Activated naive CD8-positive, alpha-beta T cell treated with anti-CD3 and anti-CD28 coated beads, Interleukin-2, amount 50 U/mL, for 24 hours (primary cell): ENCODE measurements at places on chromosomes 5 and 9.
A peak's percentile ranks its signal among the peaks of the same experiment; 100 is the strongest.

- DNase-seq, result no peak
Measured at GRCh38 chr9:27151693-27152404, 42.8 kb downstream of the TEK start.

GRCh38 chr5:167317884-167318283 lies 973.6 kb upstream of the WWC1 start:
- no peak for DNase-seq

DNA sequence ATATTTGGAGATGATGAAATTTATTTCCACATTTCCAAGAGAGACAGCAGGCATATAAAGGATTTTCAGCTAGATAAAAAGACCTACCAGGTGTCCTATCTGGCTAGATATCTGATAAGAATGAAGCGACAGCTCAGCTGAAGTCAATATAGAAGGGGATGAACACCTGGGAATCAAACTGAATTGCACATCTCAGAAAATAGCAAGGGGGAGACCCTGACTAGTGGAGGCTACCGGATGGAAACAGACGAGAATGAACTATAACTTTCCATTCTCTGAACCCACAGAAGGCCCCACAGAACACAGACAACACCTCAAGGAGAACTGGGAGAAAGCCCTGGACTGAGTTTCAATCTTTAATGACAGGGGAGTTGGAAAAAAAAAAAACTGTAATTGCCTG lies 51.1 kb downstream of the CPLANE1 start:
- DNase-seq, result no peak

- no peak for DNase-seq
Measured at GRCh38 chr9:81317223-81317622, 372.1 kb downstream of the TLE1 start.

DNA sequence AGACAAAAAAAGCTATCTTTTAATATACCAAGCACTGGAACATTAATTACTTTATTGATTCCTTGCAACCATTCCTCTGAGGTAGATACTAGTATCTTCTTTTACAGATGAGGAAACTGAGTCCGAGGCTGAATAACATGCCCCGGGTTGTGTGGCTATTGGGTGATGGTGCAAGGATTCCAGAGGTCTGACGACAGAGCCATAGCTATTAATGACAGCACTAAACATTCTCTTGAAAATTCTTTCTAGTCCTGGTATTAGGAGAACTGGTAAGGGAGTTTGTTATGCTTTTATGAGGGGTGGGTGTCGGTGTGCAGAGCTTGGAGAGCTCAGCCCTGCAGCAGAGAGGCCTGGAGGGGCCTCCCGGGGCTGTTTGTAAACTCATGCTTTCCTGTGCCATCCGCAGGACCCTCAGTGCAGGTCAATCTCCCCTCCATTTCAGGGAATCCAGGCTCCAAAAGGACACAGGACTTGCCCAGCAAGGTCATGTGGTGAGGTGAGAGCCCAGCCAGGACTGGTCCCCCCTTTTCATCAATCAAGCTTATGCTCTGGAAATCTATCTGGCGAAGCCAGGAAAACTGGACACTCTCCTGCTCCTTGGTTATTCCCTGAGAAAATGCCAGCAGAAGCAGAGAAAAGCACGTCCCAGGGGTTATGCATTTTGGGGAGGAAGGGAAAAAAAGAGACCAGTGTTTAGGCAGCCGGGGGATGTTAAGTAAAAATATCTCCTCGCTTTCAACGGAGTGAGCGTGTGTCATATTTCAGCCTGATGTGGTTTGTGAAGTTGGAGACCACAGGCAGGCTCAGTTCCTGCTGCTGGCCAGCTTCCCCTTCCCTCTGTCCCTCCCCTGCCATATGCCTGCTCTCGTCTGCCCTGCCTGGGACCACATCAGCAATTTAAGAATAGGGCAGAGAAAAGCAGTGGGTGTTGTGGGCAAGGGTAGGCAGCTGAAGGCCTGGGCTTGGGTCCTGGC lies 3.7 kb downstream of the GSN start:
- DNase-seq, result no peak

DNA sequence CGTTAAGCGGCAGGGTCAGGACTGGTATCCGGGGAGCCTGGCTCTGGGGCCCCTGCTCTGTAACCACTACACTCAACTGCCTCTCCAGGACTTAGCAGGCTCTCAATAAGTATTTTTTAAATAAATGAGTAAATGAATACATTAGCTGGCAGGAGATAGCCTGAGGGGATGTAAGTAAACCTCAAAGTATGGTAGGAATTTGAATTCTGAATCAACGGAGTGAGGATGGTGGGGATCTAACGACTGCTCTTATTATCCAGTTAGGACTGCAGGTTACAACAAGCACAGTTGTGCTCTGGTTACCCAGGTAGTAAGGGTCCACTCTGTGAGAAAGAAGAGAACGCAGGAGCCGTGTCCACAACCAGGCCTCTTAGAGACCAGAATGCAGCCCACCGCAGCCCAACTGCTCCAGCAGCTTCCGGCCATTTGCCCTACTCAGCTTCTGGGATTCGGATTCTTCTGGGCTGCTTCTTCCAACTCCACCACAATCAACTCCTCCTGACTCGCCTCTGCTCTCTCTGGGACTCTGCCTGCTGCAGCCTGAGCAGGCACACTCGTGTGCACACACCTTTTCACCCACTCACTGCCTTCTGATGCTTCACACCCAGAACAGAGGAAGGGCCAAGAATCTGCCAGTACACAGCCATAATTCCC lies 52.6 kb downstream of the MED27 start:
- no peak for DNase-seq

- DNase-seq, result no peak
Measured at GRCh38 chr9:5978523-5978922, 36.9 kb downstream of the RANBP6 start.

DNA sequence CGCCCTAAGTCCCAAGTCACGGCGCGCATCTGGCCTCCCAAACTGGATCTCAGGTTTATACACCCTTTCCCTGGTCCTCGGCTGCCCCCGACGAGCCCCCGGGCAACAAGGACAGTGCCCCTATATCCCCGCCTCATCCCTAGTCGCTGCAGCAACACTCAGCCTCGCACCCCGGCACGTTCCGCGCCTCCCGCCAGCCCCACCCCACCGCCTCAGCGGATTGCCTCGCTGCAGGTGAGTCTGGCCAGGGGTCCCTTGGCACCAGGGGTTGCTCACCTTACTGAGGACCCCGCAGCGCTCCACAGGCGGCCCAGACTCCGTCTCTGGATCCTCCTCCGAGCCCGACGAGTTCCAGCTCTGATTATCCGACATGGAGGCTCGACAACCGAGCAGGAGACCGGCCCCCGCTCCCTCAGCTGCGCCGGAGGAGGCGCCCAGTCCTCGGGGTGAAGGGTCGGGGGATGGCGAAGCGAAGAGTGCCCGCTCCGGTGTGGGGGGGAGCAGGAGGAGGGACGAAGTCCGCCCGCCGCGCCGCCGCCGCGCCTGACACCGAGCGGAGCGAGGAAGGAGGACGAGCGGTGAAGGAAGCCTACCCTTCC lies 494 bp downstream of the CERT1 start:
- peak; percentile 50 for DNase-seq

GRCh38 chr9:11159318-11159862 lies 546.6 kb upstream of the PTPRD start:
- DNase-seq, result no peak

GRCh38 chr5:848671-849111 lies 2.1 kb downstream of the ZDHHC11 start:
- no peak for DNase-seq

DNA sequence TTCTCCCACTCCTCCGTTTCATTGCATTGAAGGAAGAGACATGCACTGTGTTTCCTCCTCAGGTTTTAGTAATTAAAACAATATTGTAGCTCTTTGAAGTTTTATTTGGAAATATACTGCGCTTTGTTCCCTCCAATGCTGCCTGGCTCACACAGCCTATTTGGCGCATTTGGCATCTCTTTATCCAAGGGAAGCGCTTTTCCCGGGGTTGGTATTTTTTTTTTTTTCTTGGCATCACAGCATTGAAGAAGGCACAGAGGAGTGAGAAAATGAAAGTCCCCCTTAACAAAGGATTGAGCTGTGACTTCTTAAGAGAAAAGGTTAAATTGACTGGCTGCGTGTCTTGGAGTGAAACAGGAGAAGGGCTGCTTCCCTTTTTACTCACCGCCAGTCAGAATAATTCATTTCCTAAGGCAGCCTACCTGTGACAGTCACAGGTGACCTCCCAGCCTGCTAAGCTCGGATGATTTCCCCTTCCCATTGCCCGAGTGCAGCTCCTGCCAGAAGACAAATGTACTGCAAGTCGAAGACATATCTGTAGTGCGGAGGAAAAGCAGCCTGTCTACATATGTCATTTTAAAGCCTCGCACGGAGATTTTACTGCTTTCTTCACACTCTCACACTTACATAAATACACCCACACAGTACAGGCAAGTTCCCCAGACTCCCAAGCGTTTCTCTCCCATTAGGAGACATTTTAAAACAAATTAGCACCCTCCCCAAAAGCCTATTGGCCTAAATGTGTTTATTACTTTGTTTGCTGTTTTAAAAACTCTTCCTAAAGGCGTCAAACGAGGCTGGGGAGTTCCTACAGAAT lies 665.5 kb upstream of the ZNF608 start:
- no peak for DNase-seq

DNA sequence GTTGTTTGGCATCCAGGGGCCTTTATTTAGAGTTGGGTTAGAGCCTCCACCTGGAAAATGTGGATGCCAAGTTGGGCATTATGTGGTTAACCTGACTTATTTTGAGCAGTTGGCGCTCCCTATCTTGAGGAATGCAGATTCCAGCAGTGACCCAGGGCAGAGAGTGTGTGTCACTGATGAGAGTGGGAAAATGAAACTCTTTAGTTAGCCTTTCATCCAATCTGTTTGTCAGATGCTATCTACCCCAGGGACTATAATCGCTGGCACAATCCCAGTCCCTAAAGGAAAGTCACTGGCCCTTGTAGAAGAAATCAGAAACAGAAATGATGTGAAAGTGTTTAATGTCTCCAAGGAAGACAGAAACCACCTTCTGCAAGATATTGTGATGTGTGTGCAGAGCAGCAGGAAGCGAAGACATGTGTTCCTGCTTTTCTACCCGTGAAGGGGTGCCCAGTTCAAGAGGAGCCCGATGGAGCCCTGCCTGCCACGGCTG lies 10.2 kb upstream of the STING1 start:
- DNase-seq, result no peak

DNA sequence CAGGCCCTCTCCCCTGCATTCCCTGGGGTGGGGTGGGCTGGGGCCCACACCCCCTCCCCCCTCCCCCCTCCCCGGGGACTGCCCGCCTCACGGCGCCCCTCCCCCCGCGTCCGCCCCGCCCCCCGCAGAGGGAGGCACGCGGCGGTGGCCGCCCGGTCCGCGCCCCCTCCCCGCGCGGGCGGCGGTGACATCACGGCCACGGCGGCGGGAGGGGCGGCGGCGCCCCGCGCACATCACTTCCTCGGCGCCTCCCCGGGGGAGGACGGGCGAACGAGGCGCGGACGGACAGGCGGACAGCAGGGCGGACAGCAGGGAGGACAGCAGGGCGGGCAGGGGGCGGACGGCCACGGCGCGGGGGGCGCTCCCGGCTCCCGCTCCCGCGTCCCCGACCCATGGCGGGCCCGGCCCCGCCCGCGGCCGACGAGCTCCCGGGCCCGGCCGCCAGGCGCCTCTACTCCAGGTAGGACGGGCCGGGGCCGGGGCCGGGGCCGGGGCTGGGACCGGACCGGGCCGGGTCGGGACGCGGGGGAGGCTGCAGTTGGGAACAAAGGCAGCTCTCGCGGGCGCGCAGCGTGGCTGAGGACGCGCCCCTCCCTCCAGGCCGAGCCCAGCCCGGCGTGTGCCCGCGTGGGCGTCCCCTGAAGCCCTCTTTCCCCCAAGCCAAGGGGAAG lies at the start of gene GPSM1:
Gene GPSM1, plus strand, starts transcription at position 236 of the 671 bp plus-strand sequence. Its CDS starts 157 bp downstream, at position 393.
- peak; percentile 40 for DNase-seq

DNA sequence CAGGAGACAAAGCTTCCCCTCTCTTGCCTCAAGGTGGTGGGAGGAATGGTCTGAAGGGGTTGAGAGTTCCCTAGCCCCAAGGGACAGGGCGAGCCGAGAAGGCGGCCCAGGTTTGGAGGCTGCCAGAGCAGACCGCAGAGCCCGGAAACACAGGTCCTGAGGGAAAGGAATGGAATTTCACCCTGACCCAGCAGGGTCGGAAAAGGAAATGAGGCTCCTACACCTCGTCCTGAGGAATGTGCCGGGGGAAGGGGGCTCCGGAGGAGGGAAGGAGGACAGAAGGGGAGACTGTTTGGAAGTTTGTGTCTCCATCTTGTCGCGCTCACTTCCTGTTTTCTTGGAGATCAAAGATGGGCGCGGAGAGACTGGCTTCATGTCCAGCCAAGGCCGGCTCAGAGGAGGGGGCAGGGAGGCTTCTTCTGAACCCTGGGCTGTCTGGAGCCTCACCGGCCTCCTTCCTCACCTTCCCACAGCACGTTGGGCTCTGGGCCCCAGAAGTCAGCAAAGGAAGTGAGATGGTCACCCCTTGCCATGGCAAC lies 9.6 kb downstream of the ENG start:
- DNase-seq, result no peak

- no peak for DNase-seq
Measured at GRCh38 chr5:124751031-124751430, 4.6 kb upstream of the ZNF608 start.

DNA sequence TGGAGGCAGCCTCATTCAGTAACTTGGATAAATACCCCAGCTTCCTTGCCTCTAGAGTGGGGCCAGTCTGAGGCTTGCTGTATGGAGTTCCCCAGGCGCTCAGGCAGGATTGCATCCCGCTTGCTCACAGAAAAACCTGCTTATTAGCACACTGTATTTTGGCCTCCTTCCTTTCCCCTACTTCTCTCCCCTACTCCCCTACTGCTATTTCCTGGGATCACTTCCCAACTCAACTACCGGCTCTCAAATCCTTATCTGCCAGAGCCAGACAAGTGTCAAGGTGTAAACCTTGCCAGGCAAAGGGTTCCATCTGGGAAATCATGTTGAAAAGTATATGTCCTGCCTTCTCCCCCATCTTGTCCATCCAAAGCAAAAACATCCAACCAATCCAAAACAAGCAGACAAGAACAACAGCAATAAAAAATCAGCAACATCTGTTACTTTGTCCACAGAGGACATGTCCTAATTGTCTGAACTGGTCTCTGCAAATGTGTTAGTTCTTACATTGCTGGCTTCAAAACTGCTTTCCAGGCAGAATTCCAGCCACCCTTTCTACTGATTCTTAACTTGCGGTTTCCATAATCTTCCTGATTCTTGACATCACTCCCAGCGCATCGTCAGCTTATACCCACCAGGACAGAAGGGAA lies 164.1 kb upstream of the SEMA6A start:
- DNase-seq, result no peak

DNA sequence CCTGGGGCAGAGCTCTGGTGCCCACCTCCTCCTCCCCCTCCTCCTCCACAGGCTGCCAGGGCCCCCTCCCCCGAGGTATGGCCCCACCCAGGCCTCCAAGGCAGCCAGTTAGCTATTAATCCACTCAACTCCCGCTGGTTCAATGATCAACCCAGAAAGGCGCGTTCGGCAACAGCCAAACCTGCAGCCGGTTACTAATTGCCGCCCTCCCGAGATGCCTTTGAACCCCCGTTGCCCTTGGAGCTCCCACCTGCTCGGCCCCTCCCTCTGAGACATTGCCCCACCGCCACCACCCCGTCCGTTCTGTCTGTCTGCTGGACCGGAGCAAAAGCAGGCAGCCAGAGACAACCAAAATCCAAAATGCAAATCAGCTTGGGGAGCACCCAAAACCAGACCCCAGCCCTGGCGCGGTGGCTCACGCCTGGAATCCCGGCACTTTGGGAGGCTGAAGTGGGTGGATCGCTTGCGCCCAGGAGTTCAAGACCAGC lies 25.8 kb downstream of the NOTCH1 start:
- no peak for DNase-seq

- no peak for DNase-seq
Measured at GRCh38 chr9:134317790-134318414, 8.4 kb upstream of the RXRA start.
